ENCODE measurements at places on chromosomes 12 and 14.
A peak's percentile ranks its signal among the peaks of the same experiment; 100 is the strongest.

- no peak for DNase-seq
These were observed 8.7 kb upstream of the TCL1A start for GRCh38 chr14:95722525-95723190.

DNA sequence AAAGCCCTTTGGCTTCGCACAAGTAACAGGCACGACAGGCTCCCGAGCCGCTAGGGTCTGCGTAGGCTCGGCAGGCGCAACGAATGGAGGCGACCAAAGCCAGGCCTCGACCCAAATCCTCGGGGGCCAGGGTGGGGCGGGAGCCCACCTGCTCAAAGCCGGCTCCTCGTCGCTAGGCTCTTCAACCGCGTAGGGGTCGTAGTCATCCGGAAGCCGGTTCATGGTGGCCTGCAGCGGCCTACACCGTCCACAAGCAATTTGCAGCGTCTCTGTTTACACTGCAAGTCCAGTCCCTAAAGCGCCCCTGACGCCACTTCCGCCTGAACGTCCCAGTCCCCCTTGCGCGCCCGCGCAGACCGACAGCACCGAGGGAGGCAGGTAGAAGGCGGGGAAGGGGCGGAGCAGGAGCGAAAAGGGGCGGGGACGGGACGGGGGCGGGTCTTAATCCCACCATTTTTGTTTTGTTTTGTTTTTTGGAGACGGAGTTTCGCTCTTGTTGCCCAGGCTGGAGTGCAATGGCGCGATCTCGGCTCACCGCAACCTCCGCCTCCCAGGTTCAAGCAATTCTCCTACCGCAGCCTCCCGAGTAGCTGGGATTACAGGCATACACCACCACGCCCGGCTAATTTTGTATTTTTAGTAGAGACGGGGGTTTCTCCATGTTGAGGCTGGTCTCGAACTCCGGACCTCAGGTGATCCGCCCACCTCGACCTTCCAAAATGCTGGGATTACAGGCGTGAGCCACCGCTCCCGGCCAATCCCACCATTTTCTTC is at the start of gene EAPP:
Gene EAPP, minus strand, starts transcription at position 295 of the 774 bp plus-strand sequence. Its CDS starts 73 bp downstream, at position 222.
- DNase-seq, result peak; percentile 96

DNA sequence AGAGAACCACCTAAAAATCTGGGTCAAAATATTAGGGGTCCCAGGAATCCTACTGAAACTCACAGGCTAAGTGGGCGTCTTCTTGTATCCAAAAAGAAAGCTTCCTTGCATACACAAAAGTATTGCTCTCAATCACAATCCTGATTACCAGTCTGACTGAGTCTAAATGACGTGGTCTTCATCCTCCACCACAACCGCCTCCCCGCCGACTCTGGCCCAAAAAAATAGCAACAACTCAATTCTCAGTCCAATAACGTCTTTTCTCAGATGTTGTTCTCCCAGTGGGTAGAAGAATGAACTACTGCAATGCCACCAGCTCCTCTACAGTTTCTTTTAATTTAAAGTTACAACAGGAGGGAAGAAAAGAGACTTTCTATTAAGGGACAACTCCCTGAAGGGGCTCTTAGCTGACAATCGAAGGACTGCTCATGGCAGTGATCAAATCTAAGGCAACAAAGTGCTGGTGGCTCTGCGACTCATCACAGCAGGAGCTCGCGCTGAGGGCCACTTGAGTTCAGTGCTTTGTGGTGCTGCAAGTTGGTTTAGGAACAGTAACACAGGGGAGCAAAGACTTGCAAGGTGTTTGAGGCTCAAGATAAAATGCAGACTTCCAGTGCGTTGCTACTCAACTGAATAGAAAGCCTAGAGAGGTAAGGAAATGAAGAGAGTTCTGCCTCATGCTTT is 394.1 kb downstream of the BCAT1 start:
- no peak for DNase-seq

GRCh38 chr12:6734506-6735387 is 10.9 kb downstream of the COPS7A start:
- no peak for DNase-seq

DNA sequence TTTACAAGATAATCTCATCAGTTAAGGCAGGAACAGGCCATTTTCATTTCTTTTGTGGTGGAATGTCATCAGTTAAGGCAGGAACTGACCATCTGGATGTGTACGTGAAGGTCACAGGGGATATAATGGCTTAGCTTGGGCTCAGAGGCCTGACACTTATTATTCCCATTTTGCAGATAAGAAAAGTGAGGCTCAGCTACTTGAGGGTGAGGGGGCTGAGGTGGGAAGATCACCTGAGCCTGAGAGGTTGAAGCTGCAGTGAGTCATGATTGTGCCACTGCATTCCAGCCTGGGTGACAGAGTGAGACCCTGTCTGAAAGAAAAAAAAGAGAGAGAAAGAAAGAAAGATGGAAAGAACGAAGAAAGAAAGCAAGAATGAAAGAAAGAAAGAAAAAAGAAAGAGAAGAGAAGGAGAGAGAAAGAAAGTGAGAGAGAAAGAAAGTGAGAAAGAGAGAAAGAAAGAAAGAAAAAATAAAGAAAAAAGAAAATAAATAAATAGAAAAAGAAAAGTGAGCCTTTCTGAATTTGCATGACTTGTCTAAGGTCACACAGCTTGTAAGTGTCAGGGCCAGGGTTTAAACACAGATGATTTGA is 142.0 kb downstream of the TMEM30B start:
- DNase-seq, result no peak

DNA sequence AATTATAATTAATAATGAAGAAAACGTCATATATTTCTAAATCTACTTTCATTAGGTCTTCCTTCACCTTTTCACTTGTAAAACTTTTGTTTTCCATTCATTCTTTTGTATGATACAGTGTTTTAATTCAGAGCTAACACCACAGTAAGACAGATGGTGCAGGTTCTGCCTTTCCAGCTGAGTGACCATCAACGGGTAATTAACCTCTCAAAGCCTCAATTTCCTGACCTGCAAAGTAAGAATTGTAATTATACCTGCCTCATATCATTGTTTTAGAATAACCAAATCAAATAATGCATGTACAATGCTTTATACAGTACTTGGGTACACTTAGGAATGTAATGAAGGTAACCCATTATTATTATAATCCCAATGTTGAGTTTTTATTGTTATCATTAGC is 157.6 kb downstream of the FOXA1 start:
- no peak for DNase-seq

DNA sequence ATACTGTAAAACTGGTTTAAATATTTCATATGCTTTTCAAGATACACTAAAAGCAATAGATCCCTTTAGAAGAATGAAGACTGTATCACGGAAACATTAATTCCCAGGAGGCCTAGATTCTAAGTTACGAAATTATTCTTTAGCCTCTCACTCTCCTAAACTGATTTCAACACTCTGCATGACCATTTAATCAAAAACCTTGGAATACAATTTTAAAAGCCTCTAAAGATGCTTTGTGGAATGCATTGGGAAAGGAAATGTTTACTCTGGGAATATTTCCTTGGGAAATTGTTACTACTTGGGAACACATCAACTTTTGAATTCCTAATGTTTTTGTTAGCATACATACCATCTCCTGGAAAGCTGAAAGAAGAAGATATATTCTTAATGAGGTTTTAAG is 255.7 kb upstream of the FAR2 start:
- DNase-seq, result no peak

DNA sequence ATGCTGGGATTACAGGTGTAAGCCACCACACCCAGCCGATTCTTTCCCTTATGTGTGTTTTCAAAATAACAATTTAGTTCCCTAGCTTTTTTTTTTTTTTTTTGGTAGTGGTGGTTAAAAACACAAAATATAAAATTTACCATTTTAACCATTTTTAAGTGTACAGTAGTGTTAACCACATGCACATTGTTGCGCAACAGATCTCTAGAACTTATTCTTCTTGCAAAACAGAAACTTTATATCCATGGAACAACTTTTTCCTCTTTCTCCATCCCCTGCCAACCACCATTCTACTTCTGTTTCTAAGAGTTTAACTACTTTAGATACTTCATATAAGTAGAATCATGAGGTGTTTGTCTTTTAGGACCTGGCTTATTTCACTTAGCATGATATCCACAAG is 1.1 kb upstream of the NDUFA12 start:
- DNase-seq, result no peak

DNA sequence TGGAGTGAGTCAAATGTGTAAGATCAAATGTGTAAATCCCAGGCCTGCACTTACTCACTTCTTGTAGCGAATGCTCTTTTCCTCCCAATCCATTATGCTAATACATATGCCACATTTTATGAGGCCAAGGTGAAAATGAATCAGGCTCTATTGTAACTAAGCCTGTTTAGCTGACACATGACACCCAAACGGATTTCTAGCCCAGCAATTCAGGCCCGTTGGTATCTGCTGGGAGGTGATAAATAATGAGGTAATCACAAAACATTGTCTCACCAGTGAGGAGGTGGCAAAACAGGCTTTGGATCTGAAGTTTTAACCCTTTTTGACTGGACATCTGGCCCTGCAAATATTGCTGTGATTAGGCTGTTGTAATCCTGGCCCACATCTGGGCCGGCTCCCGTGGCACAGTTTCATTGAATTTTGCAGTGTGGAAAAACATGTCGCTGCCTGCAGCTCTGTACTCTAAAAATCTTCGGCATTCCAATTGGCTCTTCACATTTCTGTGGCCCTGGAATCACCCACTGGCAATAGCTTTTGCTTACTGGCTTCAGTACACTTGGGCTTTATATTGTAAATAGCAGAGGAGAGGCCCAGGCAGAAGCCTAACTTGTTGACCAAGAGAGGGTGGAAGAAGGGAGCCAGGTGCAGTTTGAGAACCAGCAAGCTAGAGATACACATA is 106.1 kb downstream of the PAX9 start:
- DNase-seq, result no peak

- DNase-seq, result no peak
These were observed 190.2 kb downstream of the KIF26A start for GRCh38 chr14:104328607-104329006.

- no peak for DNase-seq
These were observed 162.2 kb downstream of the STXBP6 start for GRCh38 chr14:24887623-24888304.

- DNase-seq, result no peak
These were observed 116.1 kb downstream of the PLEKHA5 start for GRCh38 chr12:19245666-19246065.

GRCh38 chr12:31742891-31743290 is 14.1 kb upstream of the AMN1 start:
- no peak for DNase-seq

DNA sequence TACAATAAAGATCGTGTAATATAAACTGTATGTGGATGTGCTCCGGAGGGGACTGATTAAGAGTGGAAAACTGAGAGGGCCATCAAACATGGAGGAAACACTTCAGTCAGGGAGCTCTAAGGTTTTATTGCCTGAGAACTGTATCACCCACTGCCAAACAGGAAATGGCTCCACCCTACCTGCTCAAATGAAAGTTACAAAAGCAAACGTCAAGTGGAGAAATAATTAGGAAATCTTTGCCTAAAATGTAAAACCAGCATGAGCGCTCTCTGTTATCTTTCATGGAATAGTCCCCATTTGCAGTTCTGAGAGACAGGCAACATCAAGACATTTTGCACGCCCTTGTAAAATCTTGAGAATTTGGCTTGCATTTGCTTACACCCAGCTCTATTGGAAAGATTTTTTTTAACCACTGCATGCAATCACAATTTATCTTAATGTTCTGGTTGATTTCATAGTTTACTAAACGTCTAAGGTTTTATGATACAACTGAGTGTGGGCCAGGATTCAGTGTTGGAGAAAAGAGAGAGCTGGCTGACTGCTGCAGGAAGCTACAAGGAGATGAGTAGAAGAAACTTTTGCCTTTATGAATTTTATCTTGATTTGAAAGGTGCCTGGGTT is 344.0 kb upstream of the PRICKLE1 start:
- no peak for DNase-seq

DNA sequence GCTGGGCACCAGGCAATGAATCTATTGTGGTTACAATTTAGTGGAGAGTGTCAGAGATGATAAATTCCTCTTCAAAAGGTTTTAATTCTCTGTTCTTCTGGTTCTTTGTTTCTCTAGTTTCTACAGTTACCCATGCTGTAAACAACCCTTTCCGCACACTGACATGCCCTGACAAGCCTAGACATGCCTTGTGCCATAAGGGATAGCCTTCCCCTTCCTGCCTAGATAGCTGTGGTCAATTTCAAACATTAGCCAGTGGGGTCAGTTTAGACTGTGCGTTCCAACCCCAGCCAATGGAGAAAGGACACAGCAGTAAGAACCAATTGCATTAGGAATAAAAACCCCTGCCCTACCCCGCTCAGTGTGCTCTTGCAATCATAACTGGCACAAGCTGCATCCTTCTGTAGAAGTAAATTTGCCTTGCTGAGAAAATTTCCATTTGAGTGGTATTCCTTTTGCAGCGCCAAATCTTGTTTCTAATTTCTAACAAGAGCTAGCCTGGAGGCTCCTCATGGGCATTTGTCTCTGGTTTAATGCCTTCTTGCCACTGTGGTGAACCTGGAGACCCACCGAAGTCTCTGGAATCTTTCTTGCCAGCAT is 6.4 kb downstream of the EDDM3A start:
- DNase-seq, result no peak

- DNase-seq, result no peak
These were observed 2.7 kb downstream of the JDP2 start for GRCh38 chr14:75430526-75430925.

DNA sequence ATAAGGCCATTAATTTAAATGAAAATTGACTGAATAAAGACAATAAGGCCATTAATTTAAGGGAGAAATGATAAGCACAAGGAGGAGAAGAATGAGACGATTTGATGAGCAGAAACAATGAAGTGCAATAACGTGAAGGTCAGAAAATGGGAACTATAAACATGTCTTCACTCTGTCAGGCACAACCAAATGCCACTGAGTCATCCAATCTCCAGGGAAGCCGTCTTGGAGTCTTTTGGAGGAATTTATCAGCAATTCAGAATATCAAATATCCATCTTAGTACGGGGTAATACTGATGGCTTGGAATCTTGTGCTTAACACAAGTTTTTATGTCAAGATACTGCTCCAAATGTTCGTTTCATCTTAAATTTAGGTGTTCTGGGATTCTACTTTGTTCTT is 159.9 kb downstream of the CAPZA3 start:
- no peak for DNase-seq

DNA sequence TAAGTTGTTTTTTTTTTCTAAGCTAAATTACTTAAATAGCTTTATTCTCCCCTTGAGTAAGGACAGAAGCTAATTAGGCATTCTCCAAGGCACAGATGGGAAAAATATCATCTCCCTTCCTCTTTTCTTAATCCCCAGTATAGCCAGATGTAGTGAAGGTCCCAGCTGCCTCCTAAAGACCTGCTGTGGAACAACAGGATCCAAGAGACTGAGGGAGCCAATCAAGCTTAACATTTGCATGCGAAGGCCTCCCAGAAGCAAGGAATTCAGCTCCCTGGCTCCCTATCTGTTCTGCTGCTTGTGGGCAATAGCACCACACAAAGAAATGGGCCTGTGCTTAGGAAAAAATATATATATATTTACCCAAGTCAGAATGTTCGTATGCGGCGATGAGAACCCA is 255.2 kb downstream of the SYT1 start:
- DNase-seq, result peak; percentile 34

GRCh38 chr12:89427508-89428156 is 75.3 kb upstream of the DUSP6 start:
- DNase-seq, result no peak

- DNase-seq, result no peak
These were observed 1636.5 kb upstream of the SEL1L start for GRCh38 chr14:83170165-83170564.
